Upper lobe of left lung (tissue), 6 donors: ENCODE measurements at places on chromosomes 13 and 19.

DNA sequence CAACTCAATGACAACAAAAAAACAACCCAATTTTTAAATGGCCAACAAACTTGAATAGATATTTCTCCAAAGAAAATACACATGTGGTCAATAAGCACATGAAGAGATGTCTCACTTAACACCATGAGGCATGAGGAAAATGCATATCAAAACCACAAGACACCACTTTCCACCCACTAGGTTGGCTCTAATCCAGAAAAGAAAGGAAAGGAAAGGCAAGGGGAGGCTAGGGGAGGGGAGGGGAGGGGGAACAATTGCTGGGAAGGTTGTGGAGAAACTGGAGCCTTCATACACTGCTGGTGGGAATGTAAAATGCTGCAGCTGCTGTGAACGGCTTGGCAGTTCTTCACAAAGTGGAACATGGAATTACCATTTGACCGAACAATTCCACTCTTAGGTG lies 854.3 kb downstream of the UQCRFS1 start:
- DNase-seq: no peak

DNA sequence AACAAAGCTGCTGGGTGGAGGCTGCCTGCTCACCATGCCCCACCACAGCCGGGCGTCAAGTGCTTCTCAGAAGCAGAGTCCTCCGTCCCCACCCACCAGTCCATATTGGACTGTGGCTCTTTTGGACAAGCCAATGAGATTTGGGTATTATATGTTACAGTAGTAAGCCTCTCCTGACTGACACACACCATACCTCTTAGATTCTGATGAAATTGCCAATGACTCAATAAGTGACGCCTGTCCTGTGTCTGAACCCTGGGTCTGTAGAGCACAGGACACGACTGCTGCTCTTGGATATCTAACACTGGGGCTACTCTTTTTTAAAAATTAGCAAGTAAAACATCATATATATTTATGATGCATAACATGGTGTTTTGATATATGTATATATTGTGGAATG lies 44.8 kb upstream of the UBAC2 start:
- DNase-seq: no peak

- DNase-seq: no peak
These were observed 13.4 kb upstream of the SIGLEC12 start for GRCh38 chr19:51514866-51515481.

GRCh38 chr13:89490661-89491060 lies 1819.5 kb downstream of the SLITRK5 start:
- DNase-seq: no peak

DNA sequence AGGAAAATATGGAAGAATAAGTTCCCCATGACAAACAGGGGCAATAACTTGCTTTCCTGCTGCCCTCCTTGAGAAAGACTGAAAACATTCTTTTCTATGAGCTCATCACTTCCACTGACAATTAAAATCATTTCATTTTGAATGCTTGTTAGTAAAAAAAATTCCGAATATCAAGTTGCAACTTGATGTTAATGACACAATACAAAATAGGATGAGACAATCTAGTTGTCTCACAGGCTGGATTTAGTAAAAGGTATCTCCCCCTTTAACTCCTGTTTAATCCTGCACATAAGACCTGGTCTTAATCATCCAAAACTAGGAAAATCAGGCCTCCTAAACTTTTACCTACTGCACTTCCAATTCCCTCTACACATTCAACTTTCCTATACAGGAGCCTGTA lies 24.7 kb downstream of the IRS2 start:
- no peak for DNase-seq

GRCh38 chr13:112322557-112322956 lies 53.6 kb upstream of the SPACA7 start:
- DNase-seq: no peak

- no peak for DNase-seq
These were observed 155.1 kb downstream of the SUCLA2 start for GRCh38 chr13:47845981-47846380.

DNA sequence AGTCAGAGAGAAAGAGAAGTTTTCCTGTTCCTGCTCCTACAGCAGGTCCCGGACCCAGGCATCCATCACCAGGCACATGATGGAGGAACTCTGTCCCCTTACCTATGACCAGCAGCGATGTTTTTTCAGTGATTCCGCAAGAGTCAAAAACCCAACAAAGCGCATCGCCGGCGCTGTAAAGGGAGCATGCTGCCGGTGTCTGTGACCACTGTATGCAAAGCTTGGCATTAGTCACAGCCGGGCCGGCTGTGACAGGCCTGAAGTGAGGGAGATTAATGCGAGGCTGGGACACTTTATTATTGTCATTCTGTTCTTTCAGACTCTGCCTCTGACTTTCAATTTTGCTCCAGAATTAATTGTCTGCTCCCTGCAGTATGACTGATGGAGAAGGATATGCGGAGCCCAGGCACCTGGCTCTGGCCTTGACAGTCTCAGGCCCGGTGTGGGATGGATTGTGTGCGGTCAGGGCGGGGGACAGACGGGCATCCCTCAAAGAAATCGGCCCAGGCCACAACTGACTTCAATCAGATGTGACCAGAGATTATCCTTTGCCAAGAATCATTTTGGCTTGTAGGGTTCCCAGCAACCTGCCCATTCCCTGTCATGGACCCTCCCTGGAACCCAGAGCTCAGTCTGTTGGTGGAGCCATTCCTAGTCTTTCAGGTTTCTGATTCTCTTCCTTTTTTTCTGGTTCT lies 462.0 kb upstream of the ZNF507 start:
- DNase-seq: no peak

GRCh38 chr13:31101472-31102170 lies 60.1 kb downstream of the HSPH1 start:
- DNase-seq: no peak

DNA sequence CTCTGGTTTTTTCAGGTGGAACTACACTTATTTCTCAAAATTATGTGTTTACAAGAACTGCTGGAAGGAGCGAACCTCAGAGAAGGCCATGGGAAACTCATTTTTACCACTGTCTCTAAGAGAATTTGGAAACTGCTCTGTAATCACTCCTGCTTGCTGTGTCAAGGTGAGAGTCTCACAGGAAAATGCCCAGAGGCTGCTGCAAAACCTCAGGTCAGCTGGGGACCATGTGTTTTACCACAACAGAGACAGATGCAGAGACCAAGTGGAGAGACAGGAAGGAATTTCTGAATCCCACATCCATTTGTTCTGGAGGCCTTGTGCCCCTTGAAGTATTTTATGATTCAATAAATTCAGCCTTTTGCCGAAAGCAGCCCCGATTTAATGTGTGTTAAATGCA lies 743.8 kb upstream of the SLC10A2 start:
- no peak for DNase-seq

DNA sequence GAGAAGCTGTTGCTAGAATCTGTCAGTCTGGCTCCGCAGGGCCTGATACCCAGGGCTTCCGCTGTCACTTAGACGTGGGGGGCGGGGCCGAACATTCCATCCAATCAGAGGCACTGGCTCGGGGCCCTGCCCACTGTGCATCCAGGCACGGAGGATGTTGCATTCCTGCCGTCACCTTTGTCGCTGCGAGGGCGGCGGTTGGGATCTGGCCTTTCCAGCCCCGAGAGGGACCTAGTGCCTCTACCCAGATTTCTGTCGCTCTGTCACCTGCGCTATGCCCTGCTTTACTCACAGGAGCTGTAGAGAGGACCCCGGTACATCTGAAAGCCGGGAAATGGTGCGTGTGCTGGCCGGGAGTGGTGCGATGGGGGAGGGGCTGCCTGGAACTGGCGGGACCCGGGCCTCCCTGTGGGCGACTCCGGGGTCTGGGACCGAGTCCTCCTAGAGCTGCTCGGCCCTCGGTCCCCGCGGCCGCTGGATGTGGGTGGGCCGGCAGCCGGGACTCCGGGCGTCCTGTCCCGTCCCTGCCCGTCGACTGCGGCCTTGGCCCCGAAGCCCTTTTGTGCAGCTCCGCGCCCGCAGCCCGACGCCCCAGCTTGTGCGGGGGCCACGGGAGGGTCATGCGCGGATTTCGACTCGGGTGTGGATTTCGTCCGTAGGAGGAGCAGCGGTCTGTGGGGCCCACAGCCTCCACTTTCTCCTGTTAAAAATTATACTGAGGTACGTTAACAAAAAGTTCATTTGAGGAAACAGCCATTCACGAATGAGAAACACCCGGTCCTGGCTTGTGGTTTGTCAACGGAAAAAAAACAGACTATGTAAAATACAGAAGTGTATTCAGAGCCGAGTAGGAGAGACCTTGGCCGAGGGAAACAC lies at the start of gene ZNF439:
ZNF439 (plus strand) TSS at position 133 of the 876 bp plus-strand sequence; CDS start at position 275, 142 bp downstream.
- DNase-seq: peak; percentile 93

- no peak for DNase-seq
These were observed 51.5 kb downstream of the SOX21 start for GRCh38 chr13:94660695-94661326.

GRCh38 chr13:41557719-41558118 lies 100.4 kb downstream of the RGCC start:
- no peak for DNase-seq

DNA sequence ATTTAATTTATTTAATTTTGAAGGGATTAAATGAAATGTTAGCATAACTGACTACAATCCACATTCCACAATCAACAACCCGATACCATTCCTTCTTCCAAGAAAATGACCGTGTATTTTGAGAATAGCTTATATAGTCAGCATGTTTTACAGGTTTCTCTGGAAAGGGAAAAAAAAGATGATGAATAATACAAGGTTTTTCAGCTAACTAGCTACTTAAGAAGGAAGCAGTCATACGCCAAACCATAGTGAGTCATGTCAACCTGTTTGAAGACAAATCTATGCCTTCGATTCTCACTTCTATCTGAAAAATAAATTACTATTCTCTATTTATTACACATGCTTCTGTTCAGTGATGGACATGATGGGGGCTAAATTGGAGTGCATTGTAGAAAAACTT lies 258.6 kb downstream of the EFNB2 start:
- no peak for DNase-seq

- no peak for DNase-seq
These were observed 505.6 kb downstream of the GPC5 start for GRCh38 chr13:91904005-91904404.

- DNase-seq: no peak
These were observed 368.4 kb downstream of the KLF12 start for GRCh38 chr13:73765651-73766384.

GRCh38 chr19:23943411-23943810 lies 28.7 kb downstream of the ZNF726 start:
- no peak for DNase-seq

DNA sequence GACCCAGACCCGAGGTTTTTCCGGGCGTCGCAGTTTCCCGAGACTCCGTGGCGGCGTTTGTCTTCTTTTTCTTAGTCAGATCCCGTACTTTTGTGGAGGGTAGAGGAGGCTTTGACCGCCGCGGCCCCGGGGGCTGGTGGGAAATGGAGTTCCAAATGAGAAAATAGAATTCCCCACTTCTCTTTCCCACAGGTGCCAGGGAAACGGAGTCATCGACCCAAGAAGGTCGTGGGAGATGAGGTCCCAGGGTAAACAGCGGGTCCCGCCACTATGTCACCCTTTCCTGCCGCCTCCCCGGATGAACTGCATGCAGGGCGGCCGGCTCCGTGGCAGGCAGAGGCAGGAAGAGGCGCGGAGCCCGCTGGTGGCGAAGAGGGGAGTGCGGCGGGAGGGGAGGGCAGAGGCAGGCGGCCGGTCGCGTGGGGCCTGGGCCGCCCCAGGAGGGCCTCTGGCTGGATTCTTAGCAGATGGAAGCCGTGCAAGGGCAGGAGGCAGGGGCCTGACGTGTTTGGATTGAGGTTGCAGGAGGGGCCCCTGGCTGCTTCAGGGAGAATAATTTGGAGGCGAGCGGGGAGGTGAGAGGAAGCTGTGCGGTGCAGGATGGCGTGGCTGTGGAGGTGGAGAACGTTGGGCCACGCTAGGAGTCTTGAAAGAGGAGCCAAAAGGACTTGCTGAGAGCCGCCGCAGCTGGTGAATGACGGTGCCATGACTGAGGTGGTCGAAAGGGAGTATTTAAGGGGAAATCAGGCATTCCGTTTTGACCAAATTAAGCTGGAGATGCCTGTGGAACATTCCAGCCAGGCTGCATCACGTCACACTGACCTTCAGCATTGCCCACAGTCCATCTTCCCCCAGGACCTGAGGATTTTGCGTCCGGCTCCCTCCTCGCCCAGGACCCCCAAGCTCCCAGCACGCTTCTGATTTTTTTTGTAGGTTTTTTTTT lies 11.7 kb downstream of the CYTH2 start:
- peak; percentile 90 for DNase-seq

GRCh38 chr13:48731957-48732569 lies 78.3 kb downstream of the CYSLTR2 start:
- peak; percentile 86 for DNase-seq

GRCh38 chr19:35144600-35145436 lies 1.8 kb downstream of the FXYD7 start:
- no peak for DNase-seq

DNA sequence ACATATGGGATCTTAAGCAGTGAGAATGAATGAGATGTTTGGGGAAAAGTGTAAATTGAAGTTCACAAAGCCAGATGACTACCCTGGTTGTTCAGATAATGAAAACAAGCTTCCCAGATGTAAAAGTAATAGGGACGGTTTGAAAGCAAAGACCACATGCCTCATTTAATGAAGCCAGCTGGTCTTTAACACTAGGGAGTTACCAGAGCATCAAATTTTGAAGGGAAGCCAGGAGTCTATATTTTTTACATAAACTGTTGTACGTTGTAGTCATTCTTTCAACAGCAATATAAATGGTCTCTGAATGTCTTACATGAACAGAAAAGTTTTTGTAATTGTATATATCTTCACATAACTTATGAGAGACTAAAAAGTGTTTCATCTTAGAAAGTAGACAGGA lies 2604.5 kb upstream of the PCDH20 start:
- DNase-seq: no peak

DNA sequence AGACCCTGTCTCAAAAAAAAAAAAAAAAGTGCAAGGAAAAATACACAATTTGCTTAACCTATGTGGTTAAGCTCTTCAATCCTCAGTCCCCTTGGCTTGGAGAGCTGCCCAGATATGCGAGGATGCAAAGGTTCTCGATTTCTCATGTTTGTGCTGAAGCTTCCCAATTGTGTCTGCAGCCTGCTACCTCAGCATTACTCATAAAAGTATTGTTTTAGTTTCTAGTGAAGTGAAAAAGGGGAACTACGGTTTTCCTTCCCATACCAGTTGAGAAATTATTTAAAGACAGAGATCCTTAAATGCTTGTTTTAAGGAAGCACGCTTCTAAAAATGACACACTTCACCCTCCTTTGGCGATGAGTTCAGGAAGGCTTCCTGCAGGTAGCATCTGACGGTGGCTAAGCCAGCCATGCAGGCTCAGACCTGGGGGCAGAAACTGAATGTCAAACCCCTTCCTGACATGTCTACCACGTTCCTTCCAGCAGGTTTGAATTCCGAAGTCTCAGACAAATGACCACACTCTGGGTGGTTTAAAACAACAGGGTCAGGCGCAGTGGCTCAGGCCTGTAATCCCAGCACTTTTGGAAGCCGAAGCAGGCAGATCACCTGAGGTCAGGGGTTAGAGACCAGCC lies 47.9 kb downstream of the RUBCNL start:
- peak; percentile 55 for DNase-seq
